NCI-H1930 (cell line): ENCODE measurements at places on chromosomes 2 and 18.
A peak's percentile ranks its signal among the peaks of the same experiment; 100 is the strongest.

DNA sequence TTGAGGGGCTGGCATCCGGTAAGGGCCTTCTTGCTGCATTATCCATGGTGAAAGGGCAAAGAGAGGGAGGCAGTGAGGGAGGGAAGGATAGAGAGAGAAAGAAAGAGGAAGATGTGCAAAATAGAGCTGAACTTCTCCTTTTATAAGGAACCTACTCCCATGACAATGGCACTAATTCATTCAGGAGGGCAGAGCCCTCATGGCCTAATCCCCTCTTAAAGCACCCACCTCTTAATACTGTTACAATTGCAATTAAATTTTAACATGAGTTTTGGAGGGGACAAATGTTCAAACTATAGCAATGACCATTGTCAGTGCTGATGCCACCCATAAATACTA is 60.2 kb downstream of the CXCR4 start:
- no peak for DNase-seq

DNA sequence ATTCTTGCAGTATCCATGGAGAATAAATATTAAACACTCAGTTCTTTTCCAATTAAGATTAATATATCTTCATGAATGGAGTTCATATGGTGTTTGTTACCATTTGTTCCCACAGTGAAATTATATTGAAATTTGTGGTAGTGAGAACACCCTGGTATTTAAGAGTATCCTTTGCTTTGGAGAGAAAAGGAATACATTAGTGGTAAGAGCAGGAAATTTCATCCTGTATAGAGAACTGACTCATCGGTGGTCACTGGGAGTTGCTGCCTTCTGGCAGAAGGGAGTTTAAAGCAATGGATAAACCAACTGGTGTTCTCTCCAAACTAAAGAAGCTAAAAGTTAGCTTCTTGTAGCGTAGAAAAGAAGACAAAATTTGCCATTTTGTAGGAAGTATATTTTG is 107.3 kb downstream of the MYO1B start:
- no peak for DNase-seq

GRCh38 chr2:12436935-12437561 is 279.7 kb upstream of the TRIB2 start:
- DNase-seq = no peak

GRCh38 chr2:84057917-84058560 is 401.0 kb downstream of the SUCLG1 start:
- DNase-seq = no peak

DNA sequence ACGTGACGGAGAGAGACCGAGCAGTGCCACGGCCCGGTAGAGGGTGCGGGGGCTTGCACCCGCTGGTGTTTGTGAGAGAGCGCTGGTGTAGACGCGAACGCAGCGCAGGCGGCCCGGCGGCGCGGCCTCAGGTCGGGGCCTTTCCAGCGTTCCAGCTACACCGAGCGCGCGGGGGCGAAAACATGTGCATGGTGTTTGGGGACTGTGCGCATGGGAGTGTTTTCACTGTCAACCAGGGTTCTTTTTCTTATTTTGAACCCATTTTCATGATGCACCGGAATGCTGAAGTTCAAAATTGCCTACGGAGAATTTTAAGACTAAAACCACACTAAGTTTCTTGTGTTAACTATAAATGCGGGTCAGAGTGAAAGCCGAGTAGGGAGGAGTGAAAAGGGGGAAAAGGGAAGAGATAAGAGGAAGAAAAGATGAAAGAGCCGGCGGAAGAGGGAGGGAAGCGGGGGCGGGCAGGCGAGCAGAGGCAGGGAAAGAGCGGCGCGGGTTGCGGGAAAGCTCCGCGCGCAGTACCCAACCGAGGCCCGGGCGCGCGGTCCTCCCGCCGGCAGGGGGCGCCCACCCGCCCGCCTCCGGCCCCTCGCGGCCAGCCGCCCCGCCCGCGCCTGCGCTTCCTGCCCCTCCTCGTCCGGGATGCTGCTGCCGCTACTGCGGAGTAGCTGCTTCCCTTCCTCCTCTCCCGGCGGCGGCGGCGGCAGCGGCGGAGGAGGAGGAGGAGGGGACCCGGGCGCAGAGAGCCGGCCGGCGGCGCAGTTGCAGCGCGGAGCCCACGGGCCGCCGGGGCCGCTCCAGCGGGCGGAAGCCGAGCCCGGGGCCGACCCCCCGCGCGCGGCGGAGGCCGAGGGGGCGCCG is at the start of gene RAB12:
Gene RAB12, plus strand, starts transcription at position 643 of the 864 bp plus-strand sequence. Its CDS starts 3 bp downstream, at position 646.
- DNase-seq = peak; percentile 36

GRCh38 chr18:59908799-59909198 is 9.0 kb downstream of the PMAIP1 start:
- DNase-seq = no peak

GRCh38 chr2:159462961-159463360 is 153.4 kb downstream of the BAZ2B start:
- no peak for DNase-seq

DNA sequence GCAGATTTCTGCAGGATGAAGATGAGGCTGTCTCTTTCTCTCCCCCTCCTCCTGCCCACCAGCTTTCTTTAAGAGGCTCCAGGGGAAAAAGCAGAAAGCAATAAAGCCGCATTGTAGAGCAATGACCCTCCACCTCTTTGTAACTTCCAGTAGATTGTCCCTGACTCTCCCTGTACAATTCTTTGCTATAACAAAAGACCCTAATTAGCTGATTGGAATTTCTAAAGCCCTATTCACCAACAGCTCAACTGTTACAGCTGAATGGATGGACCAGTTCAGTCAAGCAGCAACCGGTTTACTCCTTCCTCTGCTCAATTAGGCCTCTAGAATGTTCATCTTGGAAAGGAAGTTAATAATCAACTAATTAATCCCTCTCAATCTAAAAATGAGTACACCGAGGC is 301.0 kb downstream of the STK39 start:
- DNase-seq = no peak

- DNase-seq = no peak
These were observed 139.6 kb upstream of the ITGA6 start for GRCh38 chr2:172287605-172288315.

DNA sequence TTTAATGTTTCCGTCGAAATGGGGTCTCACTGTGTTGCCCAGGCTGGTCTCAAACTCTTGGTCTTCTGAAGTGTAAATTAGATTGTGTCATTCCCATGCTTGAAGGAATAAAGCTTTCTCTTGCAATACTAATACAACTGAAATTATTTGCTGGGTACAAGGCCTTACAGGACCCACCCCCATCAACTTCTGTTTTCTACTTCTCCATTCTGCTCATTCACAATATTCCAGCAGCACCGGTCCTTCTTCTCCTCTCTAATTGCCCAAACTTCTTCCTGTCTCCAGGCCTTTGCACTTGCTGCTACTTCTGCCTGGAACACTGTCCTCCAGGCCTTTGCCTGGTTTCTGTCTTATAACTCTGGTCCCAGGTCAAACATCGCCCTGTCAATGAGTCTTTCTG is 73.8 kb downstream of the APOB start:
- DNase-seq = no peak

DNA sequence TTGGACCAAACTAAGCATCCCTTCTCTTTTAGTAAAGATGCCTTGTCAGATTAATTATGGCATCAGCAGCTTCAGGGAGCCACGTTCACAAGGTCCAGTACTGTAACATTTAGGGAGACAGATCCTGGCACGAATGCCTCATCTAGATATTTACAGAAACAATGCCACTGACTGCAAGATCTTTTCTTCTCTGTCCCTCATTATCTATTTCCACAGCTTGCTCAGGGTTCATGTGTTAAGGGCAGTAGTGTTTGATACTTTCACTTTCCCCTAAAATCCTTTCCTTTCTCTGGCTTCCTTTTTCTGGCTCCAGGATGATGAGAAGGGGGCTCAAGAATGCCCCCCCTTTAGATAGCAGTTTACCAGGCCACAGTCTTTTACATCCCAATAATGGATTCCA is 393.9 kb downstream of the BCL11A start:
- no peak for DNase-seq

- DNase-seq = no peak
These were observed 67.5 kb downstream of the ATP9B start for GRCh38 chr18:79136742-79137141.

DNA sequence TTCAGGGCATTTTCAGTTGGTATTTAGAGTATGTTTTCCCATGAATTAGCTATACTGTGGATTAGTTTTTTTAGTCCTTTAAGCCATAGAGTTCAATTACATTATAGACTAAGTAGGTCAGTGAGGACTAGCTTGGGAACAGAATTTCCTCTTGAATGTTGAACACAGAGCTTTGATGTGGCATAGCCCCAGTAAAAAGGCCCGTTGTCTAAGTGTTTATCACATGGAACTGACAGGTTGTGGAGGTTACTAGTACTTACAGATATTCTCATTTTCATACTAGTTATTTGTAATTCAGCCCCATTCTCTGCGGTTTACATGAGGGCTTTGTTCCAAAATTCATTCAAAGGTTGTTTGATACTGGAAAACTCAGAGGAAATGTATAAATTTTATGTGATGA is 6.2 kb downstream of the INSIG2 start:
- no peak for DNase-seq

DNA sequence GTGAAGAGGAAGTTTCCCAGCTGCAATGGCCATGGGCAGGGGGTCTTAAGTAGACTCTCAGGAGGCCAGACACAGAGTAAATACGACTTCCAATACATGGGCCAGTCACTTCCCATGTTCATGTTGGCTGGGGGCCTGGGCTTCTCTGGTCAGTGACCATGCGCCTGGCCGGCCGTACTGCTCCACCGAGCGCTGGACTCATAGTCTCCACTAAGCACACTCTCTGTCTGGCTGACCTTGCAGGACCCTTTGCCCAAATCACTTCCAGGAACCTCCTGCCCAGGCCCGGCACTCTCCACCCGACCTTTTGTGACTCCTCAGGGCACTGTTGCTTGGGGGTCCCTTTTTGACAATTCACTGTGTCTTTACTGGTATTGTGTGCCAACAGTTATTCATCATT is 69.3 kb downstream of the SOWAHC start:
- no peak for DNase-seq

DNA sequence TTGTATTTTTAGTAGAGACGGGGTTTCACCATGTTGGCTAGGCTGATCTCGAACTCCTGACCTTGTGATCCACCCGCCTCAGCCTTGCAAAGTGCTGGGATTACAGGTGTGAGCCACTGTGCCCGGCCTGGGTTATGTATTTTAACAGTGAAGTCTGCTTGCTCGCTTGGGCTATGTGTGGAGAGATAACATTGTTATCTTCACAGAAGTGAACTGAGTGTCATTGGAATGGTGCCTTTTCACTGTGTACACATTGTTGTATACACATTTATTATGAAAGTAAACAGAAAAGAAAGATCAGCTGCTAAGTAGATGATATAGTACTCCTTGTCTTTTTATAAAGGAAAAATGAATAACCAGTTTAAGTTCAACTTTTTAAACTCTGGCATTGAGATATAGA is 30.4 kb downstream of the RNF138 start:
- DNase-seq = no peak

DNA sequence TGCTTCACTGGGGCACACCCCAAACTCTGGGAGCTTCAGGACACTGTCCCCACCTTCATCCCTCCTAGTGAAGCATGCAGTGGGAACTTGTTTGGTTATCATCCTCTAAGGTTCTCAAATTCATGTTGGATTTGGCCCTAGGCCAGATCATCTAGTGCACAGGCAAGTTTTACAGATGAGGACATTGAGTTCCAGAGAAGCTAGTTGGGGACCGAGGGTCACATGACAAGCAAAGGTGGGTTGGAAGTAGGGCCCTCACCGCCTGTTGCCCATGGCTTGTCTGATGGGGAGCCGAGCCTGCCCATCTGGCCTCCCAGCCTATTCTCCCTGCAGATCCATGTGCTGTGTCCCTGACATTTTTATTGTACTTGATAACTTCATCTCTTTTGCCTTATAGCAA is 2.8 kb downstream of the PRKCE start:
- DNase-seq = no peak

DNA sequence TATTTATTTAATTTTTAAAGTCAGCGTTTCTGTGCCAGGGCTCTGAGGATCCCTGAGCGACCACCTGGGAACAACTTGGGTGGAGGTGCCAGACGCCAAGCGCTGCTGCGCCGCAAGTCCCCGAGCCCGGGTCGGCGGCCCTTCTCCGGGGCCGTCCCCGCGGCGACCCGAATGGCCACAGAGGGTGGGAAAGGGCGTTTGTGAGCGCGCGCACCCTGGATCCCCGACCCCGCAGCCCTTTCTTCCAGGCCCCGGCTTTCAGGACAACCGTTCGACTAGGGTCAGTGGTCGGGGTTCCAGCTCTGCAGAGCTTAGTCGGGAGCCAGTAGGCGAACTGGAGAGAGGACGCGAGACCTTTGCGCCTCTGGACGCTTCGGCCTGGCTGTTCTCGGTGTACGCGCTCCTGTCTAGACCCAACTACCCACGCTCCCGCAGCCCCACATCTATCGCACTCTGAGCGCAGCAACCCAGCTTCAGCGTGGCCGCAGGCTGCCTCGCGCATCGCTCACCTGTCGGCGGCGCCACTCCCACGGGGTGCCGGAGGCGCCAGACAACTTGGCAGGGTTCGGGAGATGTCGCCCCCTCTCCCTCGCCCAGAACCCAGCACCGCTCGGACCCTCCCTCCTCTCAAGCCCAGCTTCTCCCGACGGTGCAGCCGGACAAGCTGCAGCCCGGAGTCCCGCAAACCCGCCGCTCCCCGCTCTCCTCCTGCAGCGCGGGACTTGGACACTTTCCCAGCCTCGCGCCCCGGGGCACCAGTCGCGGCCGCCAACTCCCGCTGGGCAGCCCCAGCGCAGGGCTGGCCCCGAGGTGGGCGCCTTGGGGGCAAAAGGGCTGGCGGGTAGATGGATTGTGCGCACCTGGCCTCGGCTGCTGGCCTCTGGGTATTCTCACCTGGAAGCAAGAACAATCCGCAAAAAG is 758 bp downstream of the LYPD1 start:
- peak; percentile 10 for DNase-seq

GRCh38 chr18:34657860-34658500 is 52.1 kb upstream of the DTNA start:
- DNase-seq = no peak

GRCh38 chr2:187453078-187453641 is 5.1 kb upstream of the CALCRL start:
- peak; percentile 1 for DNase-seq

DNA sequence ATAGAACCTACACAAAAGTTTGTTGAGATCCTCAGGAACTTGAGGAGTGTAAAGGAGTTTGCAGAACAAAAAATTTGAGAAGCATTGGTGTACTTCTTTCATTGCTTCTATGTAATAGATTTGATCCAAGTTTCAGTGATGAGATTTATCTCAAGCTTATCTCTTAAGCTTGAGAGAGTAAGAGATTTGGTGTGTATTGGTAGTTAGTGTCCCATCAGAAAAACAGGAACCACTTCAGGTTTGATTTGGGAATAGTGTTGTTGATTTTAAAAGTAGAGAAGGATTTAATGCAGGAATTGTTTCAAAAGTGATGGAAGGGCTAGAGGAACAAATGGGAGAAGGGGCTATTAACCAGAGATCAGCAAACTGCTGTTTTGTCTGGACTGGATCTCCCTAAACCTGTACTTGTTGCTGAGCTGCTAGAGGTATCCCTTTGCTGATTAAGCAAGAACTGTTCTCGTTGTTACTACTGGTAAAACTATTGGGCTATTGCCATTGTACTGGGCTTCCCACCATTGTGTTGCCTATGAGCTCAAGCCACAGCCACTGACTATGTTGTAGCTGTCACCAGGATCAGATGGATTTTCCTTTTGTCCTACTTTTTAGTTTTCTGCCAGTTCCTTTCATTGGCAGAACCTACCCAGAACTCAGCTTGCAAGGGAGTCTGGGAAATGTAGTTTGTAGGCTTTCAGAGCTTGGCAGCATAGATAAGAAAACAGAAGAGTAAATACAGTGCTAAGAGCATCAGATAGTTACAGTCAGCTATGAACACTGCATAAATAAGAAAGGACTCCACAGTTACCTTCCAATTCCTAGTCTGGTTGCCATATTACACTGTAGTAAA is 39.3 kb downstream of the RAB10 start:
- no peak for DNase-seq
